Activated T-cell treated with anti-CD3 and anti-CD28 coated beads for 4 hours (primary cell): ENCODE measurements at places on chromosomes 11 and 22.

- DNase-seq: no peak
Measured at GRCh38 chr11:55572548-55572947, 620 bp downstream of the OR4C16 start.

GRCh38 chr11:3120071-3120792 lies 44.9 kb downstream of the OSBPL5 start:
- DNase-seq: no peak

GRCh38 chr11:34305193-34305592 lies 52.6 kb downstream of the ABTB2 start:
- no peak for DNase-seq

DNA sequence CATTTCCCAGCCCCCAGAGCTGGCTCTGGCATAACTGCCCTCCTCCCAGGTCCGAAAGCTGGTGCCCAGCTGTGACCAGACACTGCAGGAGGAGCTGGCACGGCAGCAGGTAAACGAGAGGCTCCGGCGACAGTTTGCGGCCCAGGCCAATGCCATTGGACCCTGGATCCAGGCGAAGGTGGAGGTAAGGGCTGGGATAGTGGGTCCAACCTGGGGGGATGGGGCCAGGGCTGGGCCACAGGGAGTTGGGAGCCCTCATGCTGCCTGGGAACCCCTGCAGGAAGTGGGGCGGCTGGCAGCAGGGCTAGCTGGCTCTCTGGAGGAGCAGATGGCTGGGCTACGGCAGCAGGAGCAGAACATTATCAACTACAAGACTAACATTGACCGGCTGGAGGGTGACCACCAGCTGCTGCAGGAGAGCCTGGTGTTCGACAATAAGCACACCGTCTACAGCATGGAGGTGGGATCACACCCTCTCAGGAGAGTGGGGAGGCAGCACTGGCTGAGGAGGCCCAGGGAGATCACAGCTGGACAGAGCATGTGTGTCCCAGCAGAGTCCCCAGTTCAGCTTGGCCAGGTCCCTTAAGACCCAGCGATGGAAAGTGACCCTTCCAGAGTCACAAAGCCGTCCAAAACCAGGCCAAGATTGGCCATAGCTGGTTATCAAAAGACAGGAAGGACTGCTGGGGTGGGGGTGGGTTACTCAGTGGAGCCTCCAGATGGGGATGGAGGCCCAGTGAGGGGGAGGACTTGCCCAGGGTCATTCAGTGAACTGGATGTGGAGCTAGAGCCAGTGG lies 7.0 kb downstream of the CTSF start:
- no peak for DNase-seq

GRCh38 chr11:68127714-68128681 lies 6.8 kb upstream of the CHKA start:
- no peak for DNase-seq

GRCh38 chr11:101053492-101053891 lies 76.1 kb downstream of the PGR start:
- no peak for DNase-seq

GRCh38 chr11:118175993-118176777 lies at the start of gene SCN2B:
SCN2B (minus strand) TSS chr11:118176639; CDS start chr11:118176431, 208 bp downstream.
- DNase-seq: no peak

- no peak for DNase-seq
Measured at GRCh38 chr22:25637032-25637431, 72.6 kb downstream of the GRK3 start.

GRCh38 chr11:77088236-77089003 lies 14.2 kb upstream of the OMP start:
- no peak for DNase-seq

DNA sequence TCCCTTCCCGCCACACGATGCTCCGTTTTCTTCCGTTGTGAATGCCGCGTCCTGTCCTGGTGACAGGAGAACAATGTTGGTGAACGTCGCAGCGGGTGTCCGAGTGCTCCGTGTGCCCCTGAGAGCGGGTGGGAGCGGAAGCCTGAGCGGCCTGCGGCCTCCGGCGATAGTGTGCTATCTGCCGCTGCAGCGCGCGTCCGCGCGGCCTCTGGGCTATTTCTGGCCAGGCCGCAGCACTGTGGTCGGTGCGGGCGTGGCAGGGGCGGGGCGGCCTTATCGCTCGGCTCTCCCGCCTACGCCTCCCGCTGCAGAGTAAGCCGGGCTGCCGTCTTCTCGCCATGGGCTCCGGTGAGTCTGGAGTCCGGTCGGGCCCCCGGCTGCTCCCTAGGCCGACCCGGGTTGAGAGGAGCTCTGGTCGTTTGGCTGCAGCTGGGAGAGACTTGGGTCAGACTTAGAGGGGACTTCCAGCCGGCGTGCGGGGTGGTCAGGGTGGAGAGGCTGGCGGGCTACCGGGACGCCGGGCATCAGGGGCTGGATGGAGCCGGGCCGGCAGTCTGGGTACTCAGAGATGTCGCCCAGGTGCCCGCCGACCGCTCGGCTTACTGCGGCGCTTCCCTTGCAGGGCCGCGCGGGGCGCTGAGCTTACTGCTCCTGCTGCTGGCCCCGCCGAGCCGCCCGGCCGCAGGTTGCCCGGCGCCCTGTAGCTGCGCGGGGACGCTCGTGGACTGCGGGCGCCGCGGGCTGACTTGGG lies at the start of gene GP1BB:
GP1BB (plus strand) TSS at position 308 of the 751 bp plus-strand sequence; CDS start at position 339, 31 bp downstream.
- no peak for DNase-seq

DNA sequence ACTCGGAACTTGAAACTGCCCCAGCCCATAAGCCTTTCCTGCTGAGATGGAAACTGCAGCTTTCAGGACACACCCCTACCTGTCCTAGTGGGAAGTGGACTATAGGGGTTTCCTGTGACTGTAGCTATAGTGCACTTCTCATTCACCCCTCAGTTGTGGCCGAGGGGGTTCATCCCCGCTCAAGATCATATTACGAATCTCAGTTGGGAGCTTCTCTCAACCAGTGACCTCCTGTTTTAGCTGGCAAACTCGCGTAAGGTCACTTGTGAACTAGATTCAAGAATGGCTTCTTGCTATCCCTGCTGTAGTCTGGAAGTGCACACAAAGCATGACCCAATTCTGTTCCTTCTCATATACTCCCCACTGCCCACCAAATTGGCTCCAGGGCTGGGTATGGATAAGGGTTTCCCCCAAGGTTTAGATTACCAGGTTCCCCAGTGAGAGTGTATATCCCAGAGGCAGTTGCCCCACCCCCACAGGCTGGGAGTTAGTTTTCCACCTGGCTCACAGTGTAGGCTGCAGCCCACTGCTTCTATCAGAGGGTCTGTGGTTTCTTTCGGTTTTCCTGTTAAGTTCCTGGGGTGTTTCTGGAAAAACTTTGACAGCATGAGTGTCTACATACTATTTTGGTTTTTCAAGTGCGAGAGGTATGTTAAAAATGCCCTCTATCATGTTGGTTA lies 812.9 kb downstream of the JRKL start:
- no peak for DNase-seq

DNA sequence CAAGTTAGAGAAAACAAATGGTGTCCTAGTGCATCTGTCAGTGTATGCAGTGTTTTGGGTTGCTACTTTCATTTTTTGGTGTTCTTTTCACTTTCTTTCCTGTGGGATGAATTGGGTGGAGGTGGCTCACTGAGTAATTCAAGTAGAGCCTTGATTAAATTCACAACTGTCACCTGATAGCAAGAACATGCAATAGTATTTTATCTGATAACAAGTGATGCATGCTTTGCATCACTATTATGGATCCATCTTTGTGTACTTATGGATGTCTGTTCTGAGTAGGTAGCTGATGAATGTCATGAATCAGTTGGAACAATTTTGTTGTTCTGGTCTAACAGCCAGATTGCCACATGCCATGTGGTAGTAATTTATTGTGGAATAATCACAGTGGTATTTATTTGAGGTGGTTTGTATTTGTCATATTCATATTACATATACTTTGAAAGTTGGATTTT lies 87.5 kb downstream of the DDX10 start:
- DNase-seq: no peak
